Activated CD8-positive, alpha-beta T cell treated with anti-CD3 and anti-CD28 coated beads for 36 hours (primary cell): ENCODE measurements at places on chromosomes 7 and 10.

GRCh38 chr10:13346283-13347042, 1.6 kb downstream of the SEPHS1 start:
- no peak for DNase-seq

- DNase-seq, result no peak
Observed at GRCh38 chr7:140669352-140669751, 3.4 kb upstream of the ADCK2 start.

DNA sequence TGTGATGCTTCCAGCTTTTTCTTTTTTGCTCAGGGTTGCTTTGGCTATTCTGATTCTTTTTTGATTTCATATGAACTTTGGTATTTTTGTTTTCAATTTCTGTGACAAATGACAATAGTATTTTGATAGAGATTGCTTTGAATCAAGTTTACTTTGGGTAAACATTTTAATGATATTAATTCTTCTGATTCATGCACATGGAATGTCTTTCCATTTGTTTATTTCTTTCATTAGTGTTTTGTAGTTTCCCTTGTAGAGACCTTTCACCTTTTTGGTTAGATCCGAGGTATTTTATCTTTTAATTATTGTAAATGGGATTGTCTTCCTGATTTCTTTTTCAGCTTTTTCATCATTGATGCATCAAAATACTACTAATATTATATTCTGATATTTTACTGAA, 93.2 kb downstream of the LANCL2 start:
- no peak for DNase-seq

- no peak for DNase-seq
Observed at GRCh38 chr7:48188776-48189520, 17.7 kb downstream of the ABCA13 start.

DNA sequence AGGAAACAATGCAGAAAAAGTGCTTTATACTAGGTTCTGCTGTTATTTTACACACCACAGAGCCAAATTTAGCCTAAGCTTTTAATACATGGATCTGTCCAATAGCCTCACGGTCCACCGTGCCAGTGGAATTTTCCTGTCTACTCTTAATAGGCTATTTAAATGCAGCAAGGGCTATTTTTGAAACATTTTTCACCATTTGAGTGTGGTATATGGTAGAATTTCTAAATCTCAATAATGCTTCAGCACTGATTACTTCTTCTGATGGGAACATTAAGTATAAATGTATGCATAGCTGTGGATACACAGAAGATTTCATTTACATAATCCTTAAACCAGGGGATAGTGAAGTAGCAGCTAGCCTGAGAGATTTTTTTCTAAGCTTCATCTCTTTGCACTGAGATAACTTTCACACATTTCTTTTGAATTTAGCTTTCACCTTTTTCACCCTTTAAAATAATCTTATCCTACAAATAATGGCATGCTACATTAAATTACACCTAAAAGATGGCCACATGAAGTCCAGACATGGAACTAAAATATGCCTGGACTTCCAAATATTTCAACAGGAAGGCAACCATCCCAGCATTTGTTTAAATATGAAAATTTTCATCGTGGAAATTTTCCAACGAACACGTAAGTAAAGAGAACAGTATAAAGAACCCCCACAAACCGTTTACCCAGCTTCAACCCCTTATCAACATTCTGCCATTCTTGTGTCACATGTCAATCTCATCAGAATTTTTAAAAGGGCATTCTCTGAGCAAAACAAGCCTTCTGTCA, 45.4 kb downstream of the AMPH start:
- no peak for DNase-seq

DNA sequence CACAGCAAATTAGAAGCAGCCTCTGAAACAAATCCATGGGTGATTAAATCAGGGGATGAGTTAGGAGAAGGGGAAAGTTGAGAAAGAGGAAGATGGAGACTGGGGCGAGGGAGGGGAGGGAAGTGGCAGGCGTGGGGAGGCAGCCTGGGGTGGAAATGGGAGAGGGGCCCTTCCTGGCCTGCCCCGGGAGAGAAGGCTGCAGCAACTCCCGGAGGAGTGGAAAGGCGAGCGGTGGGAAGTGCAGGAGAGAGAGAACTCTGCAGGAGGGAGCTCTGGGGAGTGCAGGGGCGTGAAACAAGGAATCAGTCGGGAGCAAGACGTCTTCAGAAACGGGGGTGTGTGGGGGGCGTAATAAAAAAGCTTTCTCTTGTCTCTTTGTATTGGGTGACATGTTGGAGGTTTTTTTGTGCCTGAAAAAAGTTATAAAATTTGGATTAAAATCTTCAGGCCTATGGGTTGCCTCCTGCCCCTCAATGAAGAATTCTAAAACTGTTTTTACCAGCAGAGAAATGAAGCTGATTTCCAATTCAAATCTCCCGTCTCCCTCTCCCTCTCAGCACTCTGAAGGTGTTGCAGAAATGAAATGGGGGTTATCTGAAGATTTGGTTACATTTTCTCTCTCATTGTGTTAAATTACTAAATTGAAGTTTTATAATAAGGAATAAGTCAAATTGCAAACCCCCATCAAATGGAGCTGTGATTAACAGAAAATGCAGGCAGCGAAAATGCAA, 4.7 kb upstream of the UNCX start:
- DNase-seq, result no peak

GRCh38 chr7:148733496-148733895, 34.8 kb downstream of the CUL1 start:
- DNase-seq, result no peak

- no peak for DNase-seq
Observed at GRCh38 chr10:114575417-114576131, 82.5 kb downstream of the ABLIM1 start.
